Neuronal stem cell (in vitro differentiated cells): ENCODE measurements at places on chromosomes 5 and 9.

GRCh38 chr5:16642867-16643266 lies 26.1 kb upstream of the RETREG1 start:
- DNase-seq: no peak

- DNase-seq: no peak
Observed at GRCh38 chr5:53249529-53250200, 140.1 kb upstream of the MOCS2 start.

DNA sequence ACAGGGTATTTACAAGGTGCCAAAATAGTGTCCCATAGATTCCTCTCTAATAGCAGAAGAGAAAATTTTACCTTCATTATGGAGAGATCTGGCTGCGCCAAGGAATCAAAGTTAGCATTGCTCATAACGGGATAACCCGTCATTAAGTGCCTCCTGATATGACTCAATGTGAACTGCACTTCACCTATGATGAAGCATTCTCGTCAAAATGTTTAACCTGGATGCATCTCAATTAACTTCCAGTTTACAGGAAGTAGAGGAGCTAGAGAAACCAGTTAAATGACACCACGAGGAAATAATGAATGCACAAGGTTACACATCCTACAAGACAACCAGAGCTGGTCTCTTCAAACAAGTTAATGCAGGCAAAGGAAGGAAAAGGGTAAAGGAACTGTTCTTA lies 17.2 kb downstream of the FBXW11 start:
- no peak for DNase-seq

DNA sequence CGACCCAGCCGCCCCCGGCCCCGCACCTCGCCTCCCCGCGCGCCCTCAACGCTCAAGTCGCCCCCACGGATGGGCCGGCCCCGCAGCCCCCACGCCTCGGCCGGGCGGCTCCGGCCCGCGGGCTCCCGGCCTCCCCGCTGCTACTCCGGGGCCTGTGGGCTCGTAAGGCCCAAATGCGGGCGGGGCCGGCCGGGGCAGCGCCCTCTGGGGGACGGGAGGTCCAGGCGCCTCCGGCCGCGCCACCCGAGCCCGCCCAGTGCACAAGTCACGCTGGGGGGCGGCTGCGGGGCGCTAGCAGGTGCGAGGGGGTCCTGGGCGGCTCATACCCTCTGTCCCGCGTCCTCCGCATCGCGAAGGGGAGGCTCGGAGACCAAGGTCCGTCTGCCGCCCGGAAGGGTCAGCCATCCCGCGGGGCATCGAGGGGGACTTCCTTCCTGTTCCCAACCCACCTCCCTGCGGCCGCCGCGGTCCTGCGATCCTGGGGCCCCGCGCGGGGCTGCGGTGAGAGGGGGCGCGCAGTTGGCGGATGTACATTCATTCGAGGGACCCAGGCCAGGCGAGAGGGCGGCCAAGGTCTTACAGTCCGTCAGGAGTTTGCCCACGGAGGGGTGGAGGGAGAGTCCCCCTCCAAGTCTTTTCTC lies at the start of gene CIZ1:
CIZ1 (minus strand) TSS at position 167 of the 641 bp plus-strand sequence. CDS start 715 bp downstream, outside the sequence.
- peak; percentile 79 for DNase-seq

DNA sequence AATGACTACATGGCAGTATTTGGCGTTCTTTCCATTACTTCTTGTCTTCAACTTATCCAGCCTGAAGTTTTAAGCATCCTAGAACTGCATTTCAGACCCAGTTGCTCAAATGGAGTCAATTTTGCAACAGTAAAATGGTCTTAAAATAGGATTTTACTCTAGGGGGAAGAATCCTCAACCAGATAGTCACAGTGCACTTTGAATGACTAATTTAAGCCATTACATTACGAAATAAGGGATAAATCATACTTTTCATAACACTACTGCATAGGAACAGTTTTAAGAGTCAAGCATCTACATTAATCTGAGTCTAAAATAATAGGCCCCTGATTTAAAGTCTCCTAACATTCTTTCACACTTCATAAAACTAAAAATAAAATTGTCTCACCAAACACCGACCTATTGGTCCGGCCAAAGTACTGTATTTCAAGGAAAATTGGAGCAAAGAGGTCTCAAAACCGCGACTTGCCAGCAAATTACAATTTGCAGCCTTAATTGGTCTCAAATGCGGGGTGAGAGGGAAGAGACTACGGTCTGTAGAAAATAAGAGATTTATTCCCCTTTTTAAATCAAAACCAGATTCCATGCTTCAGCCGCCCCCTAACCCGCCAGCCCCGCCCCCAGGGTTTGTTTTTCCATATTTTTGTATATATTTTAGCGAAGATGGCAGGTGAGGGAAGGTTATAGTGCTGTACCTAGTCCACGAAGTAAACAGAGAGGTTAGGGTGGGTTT lies 1.2 kb upstream of the SMARCA2 start:
- DNase-seq: no peak

- no peak for DNase-seq
Observed at GRCh38 chr5:141941307-141941706, 16.7 kb downstream of the PCDH12 start.

GRCh38 chr9:111429175-111429574 lies 55.0 kb downstream of the ECPAS start:
- no peak for DNase-seq

DNA sequence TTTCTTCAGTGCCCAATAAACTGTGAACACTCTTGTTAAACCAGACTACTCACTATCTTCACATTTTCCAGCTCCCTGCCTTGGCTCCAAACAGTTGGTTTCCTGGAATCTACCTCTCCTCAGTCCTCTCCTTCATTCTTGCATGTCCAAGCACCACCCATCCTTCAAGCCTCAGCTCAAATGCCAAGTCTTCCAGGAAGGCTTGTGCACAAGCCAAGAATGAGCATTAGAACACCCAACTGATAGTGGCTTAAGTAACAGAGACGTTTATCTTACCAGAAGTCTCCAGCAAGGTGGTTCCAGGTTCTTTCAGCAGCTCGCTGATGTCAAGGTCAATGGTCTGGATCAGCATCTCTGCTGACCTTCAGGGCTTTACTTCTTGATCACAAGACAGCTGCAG lies 60.1 kb downstream of the PTPDC1 start:
- no peak for DNase-seq

GRCh38 chr5:87746341-87746740 lies 333.6 kb upstream of the CCNH start:
- no peak for DNase-seq

GRCh38 chr9:38390442-38390841 lies 2.1 kb upstream of the ALDH1B1 start:
- no peak for DNase-seq

DNA sequence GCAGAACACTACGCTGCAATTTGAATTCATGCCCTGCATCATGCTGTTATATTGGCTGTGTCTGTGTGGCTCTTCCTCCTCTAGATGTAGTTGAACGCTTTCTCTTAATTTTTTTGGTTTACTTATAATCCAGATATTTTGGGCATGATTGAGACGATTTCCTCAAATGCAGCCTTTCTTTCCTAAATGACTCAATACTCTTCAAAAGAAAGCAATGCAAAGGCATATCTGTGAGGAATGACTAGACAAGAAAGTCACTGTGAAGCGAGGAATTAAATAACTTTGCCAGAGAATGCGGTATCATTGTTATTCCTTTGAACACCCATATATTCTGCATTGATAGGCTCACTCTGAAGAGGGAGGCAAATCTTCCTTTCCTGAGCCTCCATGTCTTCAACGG lies 152.8 kb downstream of the YIPF5 start:
- DNase-seq: no peak

GRCh38 chr5:121285801-121286521 lies 565.7 kb upstream of the FTMT start:
- DNase-seq: no peak

DNA sequence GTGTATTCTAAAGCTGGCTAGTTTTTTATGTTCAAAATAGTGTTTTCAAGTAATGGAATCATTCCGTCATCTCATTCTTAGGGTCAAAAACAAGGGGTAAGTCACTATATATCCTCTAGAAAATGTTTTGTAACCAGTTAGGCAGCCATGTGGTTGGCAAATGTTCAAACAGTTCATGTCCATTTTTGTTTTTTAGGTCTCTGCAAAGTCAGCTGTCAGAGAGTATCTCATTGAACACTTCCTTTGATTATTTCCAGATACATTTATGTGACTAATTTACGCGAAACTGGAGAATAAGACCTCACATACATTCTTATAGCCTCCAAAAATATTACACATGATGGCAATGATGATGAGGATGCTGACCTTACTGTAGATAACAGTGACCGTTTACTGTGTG lies 50.4 kb downstream of the TRIO start:
- DNase-seq: no peak

DNA sequence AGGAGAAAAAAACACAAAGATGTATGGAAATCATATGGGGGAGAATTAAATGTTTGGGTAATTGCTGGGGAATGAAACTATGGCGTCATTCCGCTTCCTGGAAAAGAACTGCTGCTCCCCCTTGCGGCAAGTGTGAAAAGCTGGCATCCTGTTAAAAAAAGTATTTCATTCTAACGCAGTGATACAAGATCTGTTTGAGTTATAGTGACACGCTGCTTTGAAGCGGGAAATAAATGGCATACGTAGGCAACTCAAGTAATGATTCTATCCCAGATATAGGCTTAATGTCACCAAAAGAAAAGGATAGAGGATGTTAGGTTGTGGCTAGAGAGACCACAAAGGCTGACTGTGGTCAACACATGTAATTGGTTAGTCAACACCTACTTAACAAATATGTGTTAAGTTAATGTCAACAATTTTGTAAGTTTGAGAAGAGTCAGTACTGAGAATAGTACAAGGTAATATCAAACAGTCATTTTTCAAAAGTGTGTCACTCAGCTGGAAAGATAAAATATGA lies 70.2 kb upstream of the ALDH1A1 start:
- peak; percentile 43 for DNase-seq

DNA sequence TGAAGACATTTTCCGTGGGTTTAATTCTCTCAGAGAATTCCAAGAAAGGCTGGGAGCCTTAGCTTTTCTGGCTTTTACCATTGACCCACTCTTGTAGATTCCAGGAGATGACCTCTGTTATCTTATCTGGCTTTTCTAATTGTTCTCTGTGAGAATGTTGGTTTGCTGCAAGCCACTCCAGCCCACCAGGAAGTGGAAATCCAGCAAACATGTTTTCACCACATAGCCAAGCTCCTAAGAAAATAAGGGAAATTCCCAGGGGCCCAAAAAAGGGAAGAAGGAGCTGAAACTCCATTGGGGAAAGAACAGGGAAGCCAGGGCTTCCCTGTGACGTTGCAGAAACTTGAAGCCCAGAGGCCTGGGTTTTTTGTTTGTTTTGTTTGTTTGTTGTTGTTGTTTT lies 19.7 kb downstream of the GPR107 start:
- DNase-seq: no peak

- DNase-seq: no peak
Observed at GRCh38 chr5:95162231-95162992, 122.5 kb downstream of the MCTP1 start.

DNA sequence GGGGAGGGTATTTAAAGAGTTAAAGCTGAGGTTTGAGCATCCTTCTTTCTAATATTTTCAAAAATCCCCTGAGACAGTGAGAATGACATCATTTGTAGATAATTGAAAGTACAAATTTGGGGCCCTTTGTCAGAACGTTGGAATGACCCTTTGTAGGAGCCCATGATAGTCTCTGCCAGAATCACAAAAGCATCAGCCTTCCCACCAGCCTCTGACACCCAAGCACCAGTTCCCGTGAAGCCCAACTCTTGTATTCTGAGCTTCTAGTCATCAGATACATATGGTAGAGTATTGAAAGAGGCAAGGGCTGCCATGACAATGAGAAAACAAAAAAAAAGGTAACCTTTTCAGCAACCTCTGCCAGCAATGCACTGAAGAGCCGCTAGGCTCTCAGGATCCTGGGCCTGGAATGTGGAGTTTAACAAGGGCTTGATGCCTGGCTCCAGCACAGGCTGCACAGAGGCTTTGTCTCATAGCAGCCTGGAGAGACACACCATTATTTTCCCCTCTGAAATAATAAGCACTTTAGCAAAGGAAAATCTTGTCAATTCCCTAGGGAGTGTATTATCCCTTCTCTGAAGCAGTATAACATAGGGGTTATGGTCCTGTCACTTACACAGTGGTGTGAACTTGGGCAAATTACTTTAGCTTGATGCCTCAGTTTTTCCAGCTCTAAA lies 114.4 kb downstream of the ZNF608 start:
- peak; percentile 38 for DNase-seq

DNA sequence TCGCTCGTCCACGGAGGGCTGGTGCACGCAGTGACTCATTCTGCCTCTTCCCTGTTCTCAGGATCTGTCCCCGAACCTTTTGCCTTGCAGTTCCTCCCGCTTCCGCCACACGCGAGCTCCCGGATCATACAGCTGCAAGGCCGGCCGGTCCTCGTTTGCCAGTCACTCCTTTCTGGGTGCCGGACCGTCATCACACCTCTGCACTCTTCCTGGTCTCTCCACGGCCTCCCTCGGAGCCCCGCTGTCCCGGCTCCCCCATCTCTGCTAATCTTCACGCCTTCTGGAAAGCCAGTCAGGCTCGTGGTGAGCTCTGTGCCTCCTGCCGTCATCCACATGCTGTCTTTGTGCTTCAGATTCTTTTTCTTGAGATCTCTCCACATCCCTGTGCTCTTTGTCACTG lies 91.8 kb downstream of the STX17 start:
- DNase-seq: no peak

GRCh38 chr5:67578011-67578410 lies 381.4 kb upstream of the CD180 start:
- DNase-seq: no peak

DNA sequence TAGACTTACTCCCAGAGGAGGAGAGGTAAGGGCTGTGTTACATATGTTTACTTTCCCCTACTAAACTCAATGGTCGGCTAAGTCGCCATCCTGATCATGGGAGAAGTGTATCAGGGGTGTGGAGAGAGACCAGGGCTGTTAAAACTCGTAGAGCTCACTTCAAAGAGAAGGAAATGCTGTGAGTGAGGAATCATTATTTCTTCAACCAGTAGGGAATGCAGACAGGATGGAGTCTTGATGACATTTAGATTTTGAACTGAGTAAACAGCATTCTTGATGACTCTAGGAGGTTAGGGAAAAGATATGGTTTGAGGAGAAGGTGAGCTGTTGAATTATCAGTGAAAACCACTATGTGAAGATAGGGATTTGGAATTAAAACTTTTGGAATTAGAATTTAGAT lies 17.3 kb downstream of the RECK start:
- DNase-seq: no peak

GRCh38 chr5:446883-447263 lies 3.9 kb downstream of the EXOC3 start:
- DNase-seq: no peak
